K562 (cell line): ENCODE measurements at places on chromosomes 7 and 10. TPM values are rescaled to one million over a fixed set of nuclear protein-coding genes. Genes with fewer than 3 reads are reported as not detected.

SH2D4B gene
- polyA plus RNA-seq = not detected in 2 replicates

HOXA6 gene
- not detected in 2 replicates for polyA plus RNA-seq

PTPRN2 gene
- not detected in 2 replicates for polyA plus RNA-seq

MIOS gene
- 22.3 and 23.9 TPM in 2 replicates for polyA plus RNA-seq

EVX1 gene
- not detected in 2 replicates for polyA plus RNA-seq

OGDHL gene
- polyA plus RNA-seq = 1.5 and 1.7 TPM in 2 replicates

FAM25A gene
- polyA plus RNA-seq = not detected in 2 replicates

IGFBP3 gene
- polyA plus RNA-seq = 0.09 TPM in 1 of 2 replicates, not detected in the other

PALD1 gene
- 0.13 and 0.15 TPM in 2 replicates for polyA plus RNA-seq

XRCC2 gene
- polyA plus RNA-seq = 46.1 and 51.9 TPM in 2 replicates

PRPF18 gene
- polyA plus RNA-seq = 16.8 and 22.4 TPM in 2 replicates

PIP4K2A gene
- 47.1 and 49.5 TPM in 2 replicates for polyA plus RNA-seq

FBXL13 gene
- 19.7 and 20.4 TPM in 2 replicates for polyA plus RNA-seq

ZMIZ2 gene
- 19.1 and 20.0 TPM in 2 replicates for polyA plus RNA-seq

RSU1 gene
- 28.8 and 37.2 TPM in 2 replicates for polyA plus RNA-seq

OPN1SW gene
- polyA plus RNA-seq = not detected in 2 replicates

CLDN12 gene
- polyA plus RNA-seq = 12.7 and 13.5 TPM in 2 replicates

SFXN2 gene
- polyA plus RNA-seq = 13.9 and 23.3 TPM in 2 replicates

CCL24 gene
- 0.77 and 1.3 TPM in 2 replicates for polyA plus RNA-seq

SEMA3D gene
- 0.05 TPM in 1 of 2 replicates, not detected in the other for polyA plus RNA-seq

ARMC3 gene
- polyA plus RNA-seq = 0.22 and 1.1 TPM in 2 replicates

LLCFC1 gene
- not detected in 2 replicates for polyA plus RNA-seq
